ENCODE measurements at places on chromosomes 4 and X.
A peak's percentile ranks its signal among the peaks of the same experiment; 100 is the strongest.

GRCh38 chrX:63350465-63350877 is 661 bp downstream of the SPIN4 start:
- no peak for DNase-seq

- no peak for DNase-seq
Measured at GRCh38 chr4:86367577-86367976, 7.7 kb upstream of the MAPK10 start.

GRCh38 chr4:37015391-37015790 is 229.2 kb upstream of the NWD2 start:
- DNase-seq, result no peak

DNA sequence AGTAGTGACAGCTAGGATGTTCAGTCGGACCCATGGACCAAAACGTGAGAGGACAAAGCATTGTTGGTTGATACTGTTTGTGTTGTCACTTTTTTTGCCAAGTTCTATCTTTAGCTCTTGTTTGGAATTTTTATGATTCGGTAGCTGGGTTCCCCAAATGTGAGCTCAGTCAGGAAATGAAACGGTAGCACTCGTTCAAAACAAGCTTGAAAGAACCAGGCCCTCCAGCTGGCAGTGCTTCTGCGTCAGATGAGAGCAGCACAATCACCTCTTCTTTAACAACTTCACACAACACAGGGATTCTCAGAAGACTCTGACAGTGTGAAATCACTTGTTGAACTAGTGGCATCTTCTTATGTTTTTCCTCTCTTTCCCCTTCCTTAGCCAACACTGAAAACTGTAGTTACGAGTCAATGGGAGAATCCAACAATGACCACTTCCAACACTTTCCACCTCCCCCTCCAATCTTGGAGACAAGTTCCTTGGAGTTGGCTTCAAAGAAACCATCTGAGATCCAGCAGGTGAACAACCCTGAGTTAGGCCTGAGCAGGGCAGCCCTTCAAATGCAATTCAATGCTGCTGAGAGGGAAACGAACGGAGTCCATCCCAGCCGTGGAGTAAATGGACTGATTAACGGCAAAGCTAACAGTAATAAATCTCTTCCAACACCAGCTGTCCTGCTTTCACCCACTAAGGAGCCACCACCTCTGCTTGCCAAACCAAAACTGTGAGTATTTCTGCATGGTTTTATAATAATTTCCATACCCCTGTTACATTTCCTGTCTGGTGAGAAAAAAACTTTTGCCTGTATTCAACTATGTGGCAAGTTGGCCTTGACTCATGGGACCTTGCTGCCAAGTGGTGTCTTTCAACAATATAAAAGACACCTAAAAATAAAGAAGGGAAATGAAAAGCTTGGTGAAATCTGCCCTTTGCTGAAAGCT is 214.6 kb downstream of the PALLD start:
- DNase-seq, result no peak

DNA sequence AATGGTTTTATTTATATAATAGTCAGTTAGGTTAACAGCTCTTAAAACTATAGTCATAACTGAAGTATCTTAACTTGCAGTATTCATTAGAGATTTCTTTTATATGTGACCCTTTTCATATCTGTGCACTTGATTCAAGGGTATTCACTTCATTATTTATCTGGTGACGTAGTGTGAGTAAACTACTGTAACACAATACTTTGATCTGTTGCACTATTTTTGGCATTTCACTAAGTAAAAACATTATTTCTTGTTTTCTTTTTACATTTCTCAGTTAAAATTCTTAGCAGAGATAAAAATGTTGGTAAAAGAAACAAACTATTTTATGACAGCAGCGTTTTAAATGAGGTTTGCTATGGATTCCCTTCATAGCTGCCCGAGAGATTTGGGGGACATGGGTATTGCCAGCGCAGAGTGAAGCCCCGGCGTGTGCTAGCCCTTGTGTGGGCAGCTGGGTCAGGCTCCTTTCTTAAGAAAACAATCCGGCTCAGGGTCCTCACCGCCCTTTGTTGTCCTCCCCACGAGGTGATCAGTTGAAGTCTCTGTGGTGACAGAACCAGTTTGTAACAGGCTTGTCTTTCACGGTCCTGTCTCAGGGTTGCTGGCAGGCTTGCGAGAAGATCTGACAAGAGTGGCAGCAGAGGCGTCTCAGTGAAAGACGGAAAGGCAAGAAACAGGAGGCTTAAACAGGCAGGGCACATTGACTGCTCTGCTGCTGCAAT is 293.4 kb downstream of the BMPR1B start:
- DNase-seq, result no peak

GRCh38 chr4:82256718-82257117 is 117.1 kb downstream of the HNRNPD start:
- DNase-seq, result no peak

- no peak for DNase-seq
Measured at GRCh38 chrX:53223068-53223693, 1.8 kb downstream of the KDM5C start.

GRCh38 chr4:5503336-5503936 is 204.9 kb downstream of the EVC2 start:
- no peak for DNase-seq

GRCh38 chr4:141702472-141703182 is 66.2 kb downstream of the IL15 start:
- DNase-seq, result no peak

DNA sequence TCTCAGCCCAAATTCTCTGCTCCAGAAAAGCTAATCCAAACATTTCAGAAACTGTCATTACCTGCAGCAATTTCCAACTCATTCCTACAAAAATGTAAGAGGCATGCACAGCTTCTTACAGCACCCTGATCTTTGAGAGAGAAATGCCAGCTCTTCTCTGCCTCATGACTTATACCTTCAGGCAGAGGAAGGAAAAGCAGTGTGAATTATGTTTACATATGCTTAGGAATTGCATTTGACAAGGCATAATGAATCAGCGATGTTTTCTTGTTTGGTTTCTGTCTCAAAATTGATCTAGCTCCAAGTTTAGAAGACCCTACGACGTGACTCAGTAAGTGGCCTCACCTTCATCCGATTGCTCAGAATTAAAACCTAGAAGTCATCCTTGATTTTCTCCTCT is 21.8 kb upstream of the AGA start:
- DNase-seq, result no peak

- DNase-seq, result no peak
Measured at GRCh38 chrX:131477498-131477897, 66.4 kb upstream of the OR13H1 start.

DNA sequence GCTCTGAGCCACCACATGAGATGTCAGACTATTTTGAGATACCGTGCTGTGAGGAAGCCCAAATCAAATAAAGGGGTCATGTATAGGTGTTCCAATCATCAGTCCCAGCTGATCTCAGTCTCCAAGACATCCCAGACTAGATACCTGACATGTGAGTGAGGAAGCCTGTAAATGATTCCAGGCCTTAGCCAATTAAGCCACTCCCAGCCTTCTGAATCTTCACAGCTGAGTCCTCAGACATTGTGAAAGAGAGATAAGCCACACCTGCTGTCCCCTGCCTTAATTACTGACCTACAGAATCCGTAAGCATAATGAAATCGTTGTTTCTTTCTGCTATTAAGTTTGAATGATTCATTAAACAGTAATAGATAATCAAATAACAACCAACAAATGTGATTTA is 671.4 kb downstream of the ZNF674 start:
- no peak for DNase-seq

GRCh38 chr4:70632028-70632427 is 3.5 kb downstream of the ENAM start:
- no peak for DNase-seq

- DNase-seq, result no peak
Measured at GRCh38 chrX:118780911-118781310, 42.7 kb upstream of the ZCCHC12 start.

DNA sequence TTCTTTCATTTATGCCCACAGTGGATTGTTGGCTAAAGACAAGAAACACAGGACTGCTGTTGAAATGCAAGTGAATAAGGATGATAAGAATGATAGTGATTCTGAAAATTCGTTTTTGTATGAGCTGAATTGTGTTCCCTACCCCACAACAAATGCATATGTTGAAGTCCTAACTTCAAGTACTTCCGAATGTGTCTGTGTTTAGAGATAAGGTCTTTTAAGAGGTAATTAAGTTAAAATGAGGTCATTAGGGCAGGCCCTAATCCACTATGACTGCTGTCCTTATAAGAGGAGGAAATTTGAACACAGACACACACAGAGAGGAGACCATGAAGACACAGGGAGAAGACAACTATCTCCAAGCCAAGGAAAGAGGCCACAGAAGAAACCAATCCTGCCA is 126.6 kb upstream of the ACSL4 start:
- DNase-seq, result no peak

GRCh38 chrX:13876652-13877051 is 59.8 kb upstream of the GPM6B start:
- no peak for DNase-seq

- peak; percentile 41 for DNase-seq
Measured at GRCh38 chr4:7192252-7193029, at the start of gene SORCS2. SORCS2 (plus strand) TSS chr4:7192538.

DNA sequence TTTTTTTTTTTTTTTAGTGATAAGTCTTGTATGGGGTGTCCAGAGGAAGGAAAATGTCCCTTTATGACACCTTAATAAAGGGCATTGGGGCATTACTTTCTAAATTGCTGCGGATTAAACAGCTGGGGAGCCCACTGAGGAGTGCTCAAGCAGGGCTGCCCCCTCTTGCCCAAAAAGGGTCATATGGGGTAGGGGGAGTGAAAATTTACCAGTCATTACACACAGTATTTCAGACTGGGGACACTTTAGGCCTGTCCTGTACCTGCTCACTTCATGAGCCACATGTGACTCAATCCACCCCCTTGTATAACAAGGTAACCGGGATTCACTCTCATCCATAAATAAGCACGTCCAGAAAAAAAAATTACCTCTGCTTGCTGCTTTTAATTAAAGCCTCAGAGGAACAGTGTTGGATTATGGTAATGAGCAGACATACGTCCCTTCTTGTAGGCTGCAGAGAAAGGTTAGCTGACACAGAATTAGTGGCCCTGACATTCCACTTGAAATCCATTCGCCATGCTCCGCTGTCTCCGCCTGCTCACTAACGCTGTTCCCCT is 1.8 kb downstream of the PRDM8 start:
- DNase-seq, result no peak

DNA sequence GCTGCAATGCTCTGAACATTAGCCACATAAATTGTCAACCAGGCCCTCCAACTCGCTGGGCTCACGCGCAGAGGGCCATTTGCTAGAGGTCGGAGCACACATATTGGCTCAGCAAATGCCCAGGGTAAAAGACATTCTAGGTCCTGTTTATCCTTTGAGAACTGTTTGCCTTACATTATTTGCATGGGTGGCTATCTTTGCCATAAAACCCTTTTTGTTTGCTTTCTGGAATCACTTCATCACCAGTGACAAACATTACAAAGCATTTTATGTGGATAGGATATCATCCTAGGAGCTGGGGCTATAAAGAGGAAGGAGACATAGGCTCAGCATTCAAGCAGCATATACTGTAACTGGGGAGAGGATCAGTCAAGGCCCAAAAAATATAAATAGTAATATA is 149.2 kb upstream of the RAI2 start:
- DNase-seq, result no peak

GRCh38 chr4:76718831-76719230 is 179.1 kb downstream of the SOWAHB start:
- no peak for DNase-seq

DNA sequence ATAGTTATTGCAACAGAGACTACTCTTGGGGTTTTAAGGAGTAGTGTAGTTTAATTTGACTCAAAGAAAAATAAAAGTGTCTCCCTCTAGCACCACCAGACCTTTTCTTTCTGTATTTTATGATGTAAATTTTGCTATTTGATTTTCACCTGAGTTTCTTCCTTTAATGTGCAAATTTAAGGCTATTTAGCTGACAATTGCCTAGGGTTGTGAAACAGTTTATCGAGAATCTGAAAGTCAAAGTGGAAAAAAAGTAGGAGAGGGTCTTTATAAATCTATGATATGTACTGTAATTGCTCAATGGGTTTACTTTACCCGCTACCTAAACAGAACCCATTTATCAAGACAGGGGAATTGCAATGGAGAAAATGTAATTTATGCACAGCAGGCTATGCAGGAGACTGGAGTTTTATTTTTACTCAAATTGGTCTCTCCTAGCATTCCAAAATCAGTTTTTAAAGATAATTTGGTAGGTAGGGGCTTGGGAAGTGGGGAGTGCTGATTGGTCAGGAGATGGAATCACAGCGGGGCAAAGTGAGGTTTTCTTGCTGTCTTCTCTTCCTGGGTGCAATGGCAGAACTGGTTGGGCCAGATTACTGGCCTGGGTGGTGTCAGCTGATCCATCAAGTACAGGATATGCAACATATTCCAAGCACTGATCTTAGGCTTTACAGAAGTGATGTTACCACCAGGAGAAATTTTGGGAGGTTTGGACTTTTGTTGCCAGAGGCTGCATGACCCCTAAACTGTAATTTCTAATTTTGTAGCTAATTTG is 228.6 kb upstream of the TACR3 start:
- no peak for DNase-seq

DNA sequence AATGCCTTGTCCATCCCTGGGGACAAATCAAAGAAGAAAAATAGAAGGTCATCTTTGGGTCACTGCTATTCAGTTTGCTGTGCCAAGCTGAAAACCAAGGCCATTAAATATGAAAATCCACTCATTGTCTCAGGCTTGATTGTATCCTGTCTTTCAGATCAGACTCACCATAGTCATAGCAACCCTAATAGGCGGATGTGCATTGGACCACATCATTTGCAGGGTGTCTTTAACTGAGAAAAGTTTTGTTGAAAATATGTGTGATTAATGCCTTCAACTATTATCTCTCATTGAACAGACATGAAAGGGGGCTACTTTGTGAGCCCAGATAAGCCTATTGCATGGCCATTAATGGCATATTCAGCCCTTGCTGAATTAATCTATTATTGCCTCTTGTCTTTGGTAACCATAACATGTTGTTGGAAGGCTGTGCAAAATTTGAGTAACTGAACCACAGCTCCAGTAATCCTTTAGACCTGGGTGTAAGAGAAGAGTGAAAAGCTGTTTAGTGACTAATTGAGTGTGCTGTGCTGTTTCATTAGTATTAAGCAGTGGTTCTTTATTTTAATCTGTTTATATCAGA is 453.6 kb upstream of the EPHA5 start:
- no peak for DNase-seq

DNA sequence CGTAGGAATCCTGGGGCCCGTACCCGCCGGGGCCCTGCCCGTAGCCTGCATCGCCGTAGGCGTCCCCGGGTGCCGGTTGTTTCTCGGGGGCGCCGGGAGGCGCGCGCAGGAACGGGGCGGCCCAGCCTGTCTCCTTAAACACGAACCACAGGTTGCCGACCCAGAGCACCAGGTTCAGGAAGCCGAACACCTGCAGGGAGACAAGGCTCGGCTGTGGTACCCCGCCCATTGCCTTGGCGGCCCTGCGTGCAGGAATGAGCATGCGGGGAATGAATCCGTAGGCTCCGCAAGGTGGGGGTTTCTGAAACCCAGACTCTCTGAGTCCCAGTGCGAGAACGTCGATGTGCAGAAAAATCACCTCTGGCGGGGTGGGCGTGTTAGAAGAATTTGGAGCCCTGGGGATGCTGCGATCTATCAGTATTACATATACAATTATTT is 5.4 kb upstream of the PRICKLE3 start:
- peak; percentile 24 for DNase-seq

Measured in stimulated activated CD4-positive, alpha-beta T cell treated with anti-CD3 and anti-CD28 coated beads, Interleukin-1b, Interleukin-23, amount 100 ng/mL, for 48 hours (primary cell).